ENCODE measurements at places on chromosomes 5 and 9. TPM values are rescaled to one million over a fixed set of nuclear protein-coding genes. Genes with fewer than 3 reads are reported as not detected.

Gene COL5A1
- 801 TPM for total RNA-seq

Gene PANK3
- 60.4 TPM for total RNA-seq

Gene C8G
- total RNA-seq, result not detected

Gene SELENOP
- total RNA-seq, result 171 TPM

Gene FCHO2
- total RNA-seq, result 29.2 TPM

Gene ENTPD8
- not detected for total RNA-seq

Gene NFIB
- 26.2 TPM for total RNA-seq

Gene SLC46A2
- under 0.01 TPM for total RNA-seq

Gene ARL14EPL
- total RNA-seq, result not detected

Gene TLR4
- total RNA-seq, result 46.7 TPM

Gene SPATA31A3
- not detected for total RNA-seq

Gene RAI14
- total RNA-seq, result 149 TPM

Gene SNX24
- 22.7 TPM for total RNA-seq

Gene SPATA31D4
- not detected for total RNA-seq

Gene GFI1B
- not detected for total RNA-seq

Gene CTXN3
- not detected for total RNA-seq

Gene KLF9
- total RNA-seq, result 46.9 TPM

Gene DIPK1B
- total RNA-seq, result not detected

Gene GLRA1
- not detected for total RNA-seq

Gene OBP2B
- total RNA-seq, result not detected

Gene CMYA5
- 2.1 TPM for total RNA-seq

Gene TAS2R1
- not detected for total RNA-seq

Gene NUTM2G
- total RNA-seq, result not detected

Gene SERF1B
- total RNA-seq, result 8.3 TPM

Gene CD274
- total RNA-seq, result 0.72 TPM

Gene FSTL4
- not detected for total RNA-seq

Gene AMBP
- not detected for total RNA-seq

Gene HRCT1
- total RNA-seq, result 1.8 TPM

Gene AQP7
- 0.59 TPM for total RNA-seq

Gene PFN3
- total RNA-seq, result not detected

Gene EDIL3
- 406 TPM for total RNA-seq

Gene PCDHB10
- 2.2 TPM for total RNA-seq

Gene PCSK1
- total RNA-seq, result 0.88 TPM

Gene ELOVL7
- total RNA-seq, result under 0.01 TPM

Gene PCDHGA4
- 6.8 TPM for total RNA-seq

Gene FAM221B
- total RNA-seq, result not detected

Gene CD74
- 21.4 TPM for total RNA-seq

Gene SCGB3A2
- not detected for total RNA-seq

Gene OSMR
- total RNA-seq, result 189 TPM

Gene SNCB
- not detected for total RNA-seq

Gene KIF20A
- 7.2 TPM for total RNA-seq

Gene ECM2
- total RNA-seq, result 62.2 TPM

Gene SLC22A4
- 3.8 TPM for total RNA-seq

Gene DENND4C
- 65.1 TPM for total RNA-seq

Gene TAF11L10
- total RNA-seq, result not detected

Gene C5orf58
- total RNA-seq, result not detected

Gene DRD1
- total RNA-seq, result under 0.01 TPM

Gene PIP5K1B
- not detected for total RNA-seq
